ENCODE measurements at places on chromosomes 2 and 18.

DNA sequence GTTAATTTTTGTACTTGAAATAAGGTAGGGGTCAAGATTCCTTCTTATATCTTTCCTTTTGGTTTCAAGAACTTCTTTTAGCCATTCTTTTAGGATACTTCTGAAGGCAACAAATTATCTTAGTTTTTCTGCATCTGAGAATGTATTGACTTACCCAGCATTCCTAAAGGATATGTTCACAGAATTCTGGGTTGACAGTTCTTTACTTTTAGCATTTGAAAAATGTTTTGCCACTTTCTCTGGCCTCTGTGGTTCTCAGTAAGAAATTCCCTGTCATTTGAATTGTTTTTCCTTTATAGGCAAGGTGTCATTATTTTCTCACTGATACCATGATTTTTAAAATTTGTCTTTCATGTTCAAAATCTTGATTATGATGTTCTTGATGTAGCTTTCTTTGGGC is 162.4 kb downstream of the GALNT1 start:
- DNase-seq, result peak; percentile 58

- DNase-seq, result no peak
Observed at GRCh38 chr18:73079920-73080319, 212.1 kb upstream of the NETO1 start.

- no peak for DNase-seq
Observed at GRCh38 chr18:50410008-50410407, 35.2 kb downstream of the SKA1 start.

DNA sequence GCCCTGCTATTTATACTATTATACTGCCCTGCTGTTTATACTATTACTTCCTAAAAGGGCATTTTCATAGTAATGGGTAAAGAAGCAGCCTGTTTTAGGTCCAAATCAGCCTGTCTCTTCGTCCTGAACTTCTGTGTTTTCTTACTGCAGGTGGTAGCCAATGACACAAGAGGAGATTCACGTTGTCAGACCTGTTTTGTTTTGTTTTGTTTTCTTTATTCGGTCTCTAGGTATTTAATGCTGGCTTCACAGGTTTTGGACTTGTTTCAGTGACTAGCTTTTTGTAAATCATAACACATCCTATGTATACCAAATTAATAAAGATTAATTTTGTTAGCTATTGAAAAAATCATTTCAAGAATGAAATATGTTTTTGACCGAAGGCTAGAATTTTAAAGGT is 116.4 kb downstream of the MAP3K20 start:
- no peak for DNase-seq

GRCh38 chr2:226483745-226484619 is 315.6 kb downstream of the IRS1 start:
- DNase-seq, result peak; percentile 77

GRCh38 chr2:174668075-174668474 is 70.5 kb upstream of the WIPF1 start:
- no peak for DNase-seq

DNA sequence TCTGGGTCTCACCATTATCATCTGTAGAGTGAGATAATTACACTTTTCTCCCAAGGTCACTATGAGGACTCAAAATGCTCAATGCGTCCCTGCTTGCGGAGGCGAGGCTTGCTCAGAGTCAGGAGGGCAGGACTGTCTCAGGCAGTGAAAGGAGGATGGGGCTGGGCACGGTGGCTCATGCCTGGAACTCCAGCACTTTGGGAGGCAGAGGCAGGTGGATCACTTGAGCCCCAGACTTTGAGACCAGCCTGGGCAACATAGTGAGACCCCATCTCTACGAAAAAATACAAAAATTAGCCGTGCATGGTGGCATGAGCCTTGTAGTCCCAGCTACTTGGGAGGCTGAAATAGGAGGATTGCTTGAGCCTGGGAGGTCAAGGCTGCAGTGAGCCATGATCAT is 1.8 kb upstream of the KCNIP3 start:
- no peak for DNase-seq
